Fibroblast of skin of back (primary cell): ENCODE measurements at places on chromosomes 11 and 22.

GRCh38 chr22:43395086-43395695 lies 16.6 kb upstream of the MPPED1 start:
- DNase-seq: no peak

DNA sequence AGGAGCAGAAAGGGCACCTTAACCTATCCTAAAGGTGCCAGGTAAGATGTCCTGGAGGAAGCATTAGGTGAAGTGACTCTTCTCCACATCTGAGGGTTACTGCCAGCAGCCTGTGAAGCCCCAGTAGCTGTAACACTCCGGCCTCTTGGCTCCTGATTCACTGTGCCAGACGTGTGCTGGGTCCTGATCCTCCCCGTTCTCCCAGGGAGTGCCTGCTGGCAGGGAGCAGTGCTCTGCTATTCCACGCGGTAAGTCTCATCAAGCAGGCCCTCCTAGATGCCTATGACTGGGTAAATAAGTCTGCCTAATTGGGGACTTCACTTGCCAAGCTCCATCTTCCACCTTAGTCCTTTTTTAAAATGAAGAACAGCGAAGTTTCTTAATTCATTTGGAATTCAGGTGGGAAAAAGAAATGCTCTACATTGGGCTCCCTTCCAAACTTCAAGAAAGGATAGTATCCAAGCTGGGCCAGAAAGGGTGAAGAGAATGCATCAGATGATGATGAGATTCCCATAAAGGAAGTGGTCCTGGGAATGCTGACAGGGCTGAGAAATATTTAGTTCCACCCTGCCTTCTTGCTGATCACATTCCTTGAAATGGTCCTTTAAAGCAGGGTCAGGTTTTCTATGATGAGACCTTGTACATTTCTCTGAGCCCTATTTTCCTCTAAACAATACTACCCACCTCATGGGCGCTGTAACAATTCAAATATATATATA lies 188.0 kb downstream of the MAML2 start:
- peak; percentile 92 for DNase-seq

DNA sequence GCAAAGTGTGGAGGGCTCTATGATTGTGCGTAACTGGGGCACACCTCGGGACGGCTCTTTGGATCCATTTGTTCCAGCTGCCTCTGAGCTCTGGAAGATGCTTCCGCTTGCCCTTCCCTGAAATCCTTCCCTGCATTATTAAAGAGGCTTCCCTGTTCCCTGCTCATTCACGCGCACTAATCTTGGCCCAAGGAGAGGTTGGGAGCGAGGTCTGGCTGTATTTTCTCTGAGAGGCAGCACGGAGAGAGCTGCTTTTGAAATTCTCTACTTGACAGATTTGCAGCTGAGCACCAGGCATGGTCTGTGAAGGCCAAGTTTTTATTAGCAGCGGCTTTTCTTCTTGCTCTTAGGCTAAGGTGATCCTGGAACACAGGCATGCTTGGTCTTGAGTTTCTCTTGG lies 94.8 kb upstream of the NTM start:
- DNase-seq: no peak

GRCh38 chr22:38271927-38272372 lies 860 bp downstream of the TMEM184B start:
- no peak for DNase-seq

DNA sequence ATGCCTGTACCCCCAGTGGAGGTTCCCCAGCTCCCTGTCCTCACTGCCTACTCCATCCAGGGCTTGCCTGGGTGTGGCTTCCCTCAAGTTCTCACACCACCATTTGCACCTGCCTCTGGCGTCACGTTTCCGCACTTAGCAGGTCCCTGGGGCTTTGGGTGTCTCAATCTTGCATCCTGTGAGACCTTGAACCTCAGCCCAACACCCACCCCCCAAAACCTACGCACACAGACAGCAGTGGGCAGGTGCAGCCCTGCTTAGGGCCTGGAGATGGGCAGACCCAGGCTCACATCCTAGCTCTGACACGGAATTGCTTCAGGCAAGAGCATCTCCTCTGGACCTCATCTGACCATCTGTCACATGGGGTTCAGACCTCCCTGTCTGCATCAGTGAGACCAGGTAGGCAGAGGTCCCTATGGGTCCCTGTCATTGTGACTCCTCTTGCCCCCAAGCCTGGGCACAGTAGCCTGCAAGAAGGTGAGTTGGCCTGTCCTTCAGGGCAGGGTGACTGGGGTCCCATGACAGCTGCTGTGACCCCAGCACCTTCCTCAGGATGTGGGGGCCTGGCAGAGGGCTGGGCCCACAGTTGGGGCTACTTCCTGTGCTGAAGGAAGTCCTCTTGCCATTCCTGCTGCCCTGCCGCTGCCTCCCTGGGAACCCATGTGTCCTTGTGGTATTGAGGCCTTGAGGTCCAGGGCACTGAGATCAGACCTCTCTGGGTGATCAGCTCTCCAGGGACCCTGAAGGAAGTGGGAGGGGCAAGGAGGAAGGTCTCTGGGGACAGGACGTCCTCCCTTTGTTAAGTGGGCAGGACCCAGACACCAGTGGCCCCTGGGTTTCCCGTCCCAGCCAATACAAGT lies 2.0 kb downstream of the SIPA1 start:
- peak; percentile 13 for DNase-seq
